Panc1 (cell line): ENCODE measurements at places on chromosomes 13 and 19. TPM values are rescaled to one million over a fixed set of nuclear protein-coding genes. Genes with fewer than 3 reads are reported as not detected.

ZNF100 gene
- 12.1 TPM for total RNA-seq

WDR87 gene
- total RNA-seq = not detected

SIGLEC8 gene
- not detected for total RNA-seq

CCDC8 gene
- 5.4 TPM for total RNA-seq

IGFL4 gene
- total RNA-seq = 0.39 TPM

ZNF738 gene
- 9.7 TPM for total RNA-seq

GPR12 gene
- not detected for total RNA-seq

BEST2 gene
- not detected for total RNA-seq

LILRB2 gene
- not detected for total RNA-seq

LIM2 gene
- not detected for total RNA-seq
